NCI-H774 (cell line): ENCODE measurements at places on chromosomes 16 and 17.

- no peak for DNase-seq
Measured at GRCh38 chr17:82216301-82217119, 3.9 kb upstream of the CCDC57 start.

DNA sequence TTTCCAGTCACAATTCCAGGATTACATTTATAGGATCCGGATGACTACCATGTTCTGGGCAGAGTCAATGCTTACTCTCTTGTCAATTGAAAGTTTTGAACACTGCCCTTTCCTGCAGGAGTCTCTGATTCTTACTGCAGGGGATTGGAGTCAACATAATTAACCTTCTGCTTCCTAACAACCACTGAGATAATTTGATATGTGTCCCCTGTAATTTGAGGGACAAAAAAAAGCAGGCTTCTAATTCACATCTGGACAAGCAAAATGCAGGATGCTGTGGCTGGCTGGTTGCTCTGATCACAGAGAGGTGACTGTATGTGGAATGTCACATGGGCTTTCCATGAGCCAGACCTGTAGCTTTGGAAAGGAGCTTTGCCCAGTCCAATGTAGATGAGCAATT lies 54.9 kb downstream of the PMP22 start:
- no peak for DNase-seq

GRCh38 chr17:49297141-49297540 lies 64.9 kb downstream of the ZNF652 start:
- no peak for DNase-seq

DNA sequence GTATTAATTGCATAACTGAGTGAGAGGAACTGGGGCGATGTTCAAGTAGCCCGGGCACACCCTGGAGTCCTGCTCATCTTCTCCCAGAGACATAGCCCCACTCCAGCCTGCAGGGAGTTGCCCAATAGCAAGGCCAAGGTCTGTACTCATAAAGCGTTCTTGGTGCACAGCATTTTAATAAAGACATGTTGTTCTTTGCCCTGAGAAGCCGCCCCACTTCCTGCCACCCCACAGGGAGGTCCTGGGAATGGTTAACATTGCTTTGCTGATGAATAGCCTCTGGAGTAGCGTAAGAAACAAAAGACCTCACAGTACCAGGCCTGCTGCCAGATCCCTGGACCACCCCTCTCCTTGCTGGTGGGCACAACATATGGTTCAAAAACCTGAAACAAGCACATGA lies 21.6 kb upstream of the CDH1 start:
- DNase-seq: no peak

GRCh38 chr17:56486732-56487131 lies 106.8 kb upstream of the NOG start:
- no peak for DNase-seq

GRCh38 chr17:59311051-59311468 lies 20.4 kb upstream of the YPEL2 start:
- DNase-seq: peak; percentile 76

GRCh38 chr17:31845291-31845690 lies 13.8 kb downstream of the COPRS start:
- DNase-seq: no peak

GRCh38 chr17:77846531-77847085 lies 111.9 kb upstream of the TNRC6C start:
- no peak for DNase-seq

DNA sequence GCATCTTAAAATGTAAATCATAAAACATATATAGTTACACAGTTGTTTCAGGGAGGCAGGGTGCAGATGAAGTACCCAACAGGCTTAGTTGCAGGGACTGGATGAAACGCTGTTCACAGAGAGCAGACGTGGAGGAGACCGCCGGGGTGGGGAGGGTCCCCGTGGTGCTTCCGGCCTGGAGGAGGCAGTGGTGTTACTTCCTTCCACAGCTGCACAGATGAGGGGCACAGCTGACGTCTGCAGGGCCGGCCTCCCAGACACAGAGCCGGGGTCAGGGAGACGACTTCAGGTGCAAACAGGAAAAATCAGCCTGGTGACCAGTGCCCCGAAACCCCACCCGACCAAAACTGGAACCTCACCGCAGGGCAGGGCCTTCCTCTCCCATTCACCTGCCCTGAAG lies 17.1 kb downstream of the SPIRE2 start:
- DNase-seq: no peak

DNA sequence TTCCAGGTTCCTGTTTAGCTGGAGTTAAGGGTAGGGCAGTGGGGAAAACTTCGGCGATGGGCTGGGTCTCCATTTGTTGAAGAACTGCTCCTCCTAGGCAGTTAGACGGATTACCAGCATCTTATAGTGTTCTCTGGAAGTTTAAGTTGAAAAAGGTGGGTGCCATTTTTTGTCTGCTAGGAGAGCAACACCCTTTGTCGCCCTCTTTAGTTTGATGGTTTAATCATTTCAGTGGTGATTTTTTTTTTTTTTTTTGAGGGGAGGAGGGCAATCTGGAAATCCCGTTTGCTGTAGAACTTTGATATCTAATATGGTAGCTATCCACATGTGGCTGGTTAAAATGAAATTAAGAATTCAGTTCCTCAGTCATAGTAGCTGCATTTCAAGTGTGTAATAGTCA lies 4.1 kb downstream of the UBFD1 start:
- DNase-seq: no peak

DNA sequence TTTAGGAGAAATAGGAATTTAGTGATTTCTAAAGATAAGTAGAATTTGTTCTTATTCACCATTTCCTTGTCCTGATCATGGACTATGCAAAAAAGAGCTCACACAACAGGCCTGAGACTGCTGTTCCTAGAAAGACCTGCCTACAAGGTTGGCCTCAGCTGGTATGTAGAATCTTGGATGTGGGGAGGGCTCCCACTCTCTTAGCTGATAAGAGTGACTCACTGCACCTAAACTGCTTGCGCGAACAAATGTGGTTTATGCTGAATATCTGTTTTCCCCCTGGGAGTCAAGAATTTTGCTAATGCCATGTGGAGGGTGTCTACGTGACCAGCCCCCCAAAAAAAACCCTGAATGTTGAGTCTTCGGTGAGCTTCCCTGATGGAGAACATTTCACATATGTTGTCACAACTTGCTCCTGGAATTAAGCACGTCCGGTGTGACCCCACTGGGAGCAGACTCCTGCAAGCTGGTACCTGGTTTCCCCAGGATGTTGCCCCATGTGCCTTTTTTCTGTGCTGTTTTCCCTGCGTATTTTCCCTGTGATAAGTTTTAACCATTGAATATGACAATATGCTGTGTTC lies 68.8 kb upstream of the HSBP1 start:
- no peak for DNase-seq

- DNase-seq: no peak
Measured at GRCh38 chr16:66925322-66925840, at the start of gene RRAD. RRAD (minus strand) TSS chr16:66925535; CDS start chr16:66925179, 356 bp downstream.

DNA sequence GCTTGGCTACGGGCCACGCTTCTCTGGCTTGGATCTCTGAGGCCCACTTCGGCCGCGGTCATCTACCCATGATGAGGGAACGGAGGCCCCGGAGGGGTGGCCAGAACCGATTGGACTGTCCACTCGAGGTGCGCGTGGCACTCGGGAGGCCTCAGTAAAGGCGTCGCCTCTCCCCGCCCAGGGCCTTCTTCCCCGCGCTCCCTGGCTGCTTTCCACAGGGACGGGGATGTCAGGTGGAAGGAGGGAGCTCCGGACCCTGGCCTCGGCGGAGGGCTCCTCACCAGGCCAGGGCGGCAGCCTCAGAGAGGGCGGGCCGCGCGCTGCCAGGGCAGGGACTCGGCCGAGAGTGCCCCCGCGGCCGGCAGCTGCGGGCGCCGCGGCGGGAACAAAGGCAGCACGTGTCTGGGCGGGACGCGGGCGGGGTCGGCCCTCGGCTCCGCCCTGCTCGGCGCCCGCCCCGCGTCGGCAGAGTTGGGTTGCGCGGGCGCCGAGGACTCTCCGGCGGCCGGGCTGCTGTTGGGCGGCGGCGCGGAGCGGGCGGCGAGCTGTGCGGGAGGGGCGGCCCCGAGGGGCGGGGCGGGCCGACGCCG lies 587 bp upstream of the CDK5R1 start:
- DNase-seq: peak; percentile 94

GRCh38 chr16:80006241-80007215 lies 406.0 kb upstream of the MAF start:
- DNase-seq: no peak

- no peak for DNase-seq
Measured at GRCh38 chr16:73878611-73879010, 418.0 kb upstream of the PSMD7 start.
